ENCODE measurements at places on chromosomes 12 and 14.
A peak's percentile ranks its signal among the peaks of the same experiment; 100 is the strongest.

DNA sequence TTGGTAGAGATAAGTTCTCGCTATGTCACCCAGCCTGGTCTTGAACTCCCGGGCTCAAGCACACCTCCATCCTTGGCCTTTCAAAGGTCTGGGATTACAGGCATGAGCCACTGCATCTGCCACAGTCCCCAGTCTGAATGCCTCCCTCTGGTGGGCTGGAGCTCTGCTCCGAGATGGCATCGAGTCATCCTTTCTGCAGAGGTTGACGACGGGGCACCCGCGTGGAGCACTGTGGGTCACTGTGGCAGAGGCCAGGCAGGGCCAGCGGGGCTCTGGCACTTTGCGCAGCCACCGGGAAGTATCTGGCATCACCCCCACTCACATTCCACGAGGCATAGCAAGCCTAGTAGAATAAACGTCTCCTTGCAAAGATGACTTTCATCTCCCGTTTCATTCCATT, 163.3 kb upstream of the DIO3 start:
- no peak for DNase-seq

GRCh38 chr14:33589334-33589733, 361.5 kb downstream of the EGLN3 start:
- DNase-seq, result no peak

- DNase-seq, result no peak
These were observed 1503.6 kb upstream of the TMEM132C start for GRCh38 chr12:126763359-126763758.

GRCh38 chr12:115936997-115937916, 340.2 kb downstream of the MED13L start:
- DNase-seq, result no peak

GRCh38 chr12:122944605-122945592, 21.4 kb downstream of the ABCB9 start:
- DNase-seq, result no peak

DNA sequence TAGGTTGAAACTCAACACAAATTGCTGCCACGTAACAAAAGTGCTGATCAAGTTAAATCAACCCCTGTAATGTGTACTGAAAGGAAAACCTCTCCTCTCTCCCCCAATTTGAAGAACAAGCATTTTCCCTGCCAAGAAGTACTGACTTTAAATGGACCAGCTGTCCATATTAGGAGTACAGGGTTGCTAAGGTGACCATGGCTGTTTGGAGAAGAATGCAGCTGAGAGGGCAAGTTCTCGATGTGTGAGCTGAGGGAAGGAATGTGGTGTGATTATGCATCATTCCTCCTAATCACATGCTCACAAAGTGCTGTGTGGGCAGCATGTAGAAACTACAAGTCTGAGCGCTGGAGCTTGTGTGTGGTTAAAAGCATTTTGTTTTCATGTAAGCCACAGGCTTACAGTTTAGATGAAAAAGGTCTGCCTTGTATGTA, 50.9 kb upstream of the CCT2 start:
- peak; percentile 24 for DNase-seq

DNA sequence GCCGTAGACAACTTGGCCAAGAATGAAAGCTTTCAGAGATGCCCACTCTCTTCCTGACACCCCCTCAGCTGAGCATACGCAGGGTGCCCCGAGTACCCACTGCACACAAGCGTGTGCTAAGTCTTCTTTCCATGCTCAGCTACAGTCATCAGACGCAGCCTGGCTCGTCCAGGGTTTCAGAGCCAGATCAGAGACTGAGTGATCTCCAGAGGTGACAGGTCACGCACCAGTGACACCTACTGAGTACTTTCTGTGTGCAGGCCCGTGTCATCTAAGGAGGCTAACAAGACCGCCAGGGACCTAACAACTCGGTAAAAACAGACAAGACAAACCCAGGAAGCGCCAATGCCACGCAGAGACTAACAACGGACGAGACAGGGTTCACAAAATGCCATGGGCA, 25.1 kb downstream of the STX2 start:
- no peak for DNase-seq
